ENCODE measurements at places on chromosomes 13 and 19.

DNA sequence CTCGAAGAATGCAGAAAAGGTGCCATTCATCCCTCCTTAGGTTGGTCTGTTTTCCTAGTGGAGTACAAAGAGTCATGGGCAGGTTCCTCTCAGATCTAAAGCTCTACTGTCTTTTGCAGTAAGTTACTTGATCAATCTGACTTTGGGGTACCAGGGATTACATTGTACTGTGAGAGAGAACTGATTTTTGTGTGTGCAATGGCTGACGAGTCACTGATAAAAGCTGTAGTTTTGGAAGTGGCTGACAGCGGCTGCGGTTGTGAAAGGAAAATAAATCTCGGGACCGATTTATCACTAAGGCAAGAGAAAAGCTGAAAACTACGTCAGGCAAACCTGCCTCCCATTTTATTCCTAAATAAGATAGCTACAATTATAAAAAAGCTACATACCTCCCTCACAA lies 26.9 kb downstream of the UTP14C start:
- DNase-seq, result peak; percentile 4

GRCh38 chr19:57053401-57053800 lies 66.4 kb upstream of the USP29 start:
- no peak for DNase-seq

DNA sequence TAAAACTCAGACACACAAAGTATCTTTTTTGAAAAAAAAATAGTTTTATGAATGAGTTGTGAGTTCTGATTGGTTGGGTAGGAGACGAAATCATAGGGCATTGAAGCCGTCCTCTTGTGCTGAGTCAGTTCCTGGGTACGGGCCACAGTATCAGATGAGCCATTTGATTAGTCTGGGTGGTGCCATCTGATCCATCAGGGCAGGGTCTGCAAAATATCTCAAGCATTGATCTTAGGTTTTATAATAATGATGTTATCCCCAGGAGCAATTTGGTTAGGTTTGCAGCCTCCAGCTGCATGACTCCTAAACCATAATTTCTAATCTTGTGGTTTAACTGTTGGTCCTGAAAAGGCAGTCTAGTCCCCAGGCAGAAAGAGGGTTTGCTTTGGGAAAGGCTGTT lies 1310.6 kb downstream of the SLITRK1 start:
- no peak for DNase-seq

GRCh38 chr19:14544977-14545715 lies 15.8 kb downstream of the TECR start:
- DNase-seq, result no peak

GRCh38 chr19:12965017-12965811 lies 4.2 kb upstream of the DAND5 start:
- DNase-seq, result peak; percentile 65

DNA sequence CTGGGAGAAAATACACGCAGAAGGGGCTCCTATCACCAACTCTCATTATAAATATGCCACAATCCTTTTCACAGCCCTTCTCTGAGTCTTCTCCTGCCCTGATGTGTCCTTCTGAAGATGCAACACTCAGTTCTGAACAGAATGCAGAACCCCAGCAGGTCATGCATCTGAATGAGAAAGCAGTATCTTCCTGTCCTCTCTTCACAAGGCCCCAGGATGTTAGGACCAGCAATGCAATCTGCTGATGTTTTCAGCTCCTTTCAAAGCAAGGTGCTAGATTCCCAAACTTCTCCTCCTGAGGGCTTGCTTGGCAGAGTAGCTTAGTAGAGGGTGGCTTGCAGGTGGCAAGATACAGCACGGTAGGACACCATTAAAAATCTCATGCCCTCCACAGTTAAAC lies 22.3 kb upstream of the DOCK9 start:
- no peak for DNase-seq

DNA sequence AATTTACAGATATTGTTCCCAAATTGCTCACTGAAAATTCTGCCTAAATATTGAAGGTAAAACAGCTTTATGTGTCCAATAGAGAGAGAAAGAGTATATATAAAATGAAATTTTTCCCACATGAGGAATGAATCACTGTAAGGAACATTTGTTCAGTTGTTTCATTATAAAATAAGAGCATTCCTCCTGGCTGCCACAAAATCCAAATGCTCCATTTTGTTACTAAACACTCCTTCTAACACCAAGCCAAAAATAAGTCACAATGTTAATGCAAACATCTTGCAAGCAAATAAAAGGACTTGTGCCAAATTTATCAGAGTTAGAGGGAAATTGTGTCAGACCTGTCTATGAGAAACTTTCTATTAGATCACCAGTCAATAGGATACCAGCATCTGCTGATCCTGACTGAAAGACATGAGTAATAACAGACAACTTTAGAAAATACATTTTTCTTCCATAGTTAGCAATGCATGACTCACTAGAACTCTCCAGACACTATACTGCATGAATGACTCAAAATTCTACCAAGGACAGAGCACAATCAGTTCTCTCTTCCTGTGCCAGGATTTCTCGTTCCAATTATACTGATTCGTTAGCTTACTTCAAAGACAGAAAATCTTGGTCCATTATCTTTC lies 83.5 kb upstream of the FNDC3A start:
- peak; percentile 75 for DNase-seq

GRCh38 chr13:88544836-88545235 lies 873.7 kb downstream of the SLITRK5 start:
- no peak for DNase-seq

DNA sequence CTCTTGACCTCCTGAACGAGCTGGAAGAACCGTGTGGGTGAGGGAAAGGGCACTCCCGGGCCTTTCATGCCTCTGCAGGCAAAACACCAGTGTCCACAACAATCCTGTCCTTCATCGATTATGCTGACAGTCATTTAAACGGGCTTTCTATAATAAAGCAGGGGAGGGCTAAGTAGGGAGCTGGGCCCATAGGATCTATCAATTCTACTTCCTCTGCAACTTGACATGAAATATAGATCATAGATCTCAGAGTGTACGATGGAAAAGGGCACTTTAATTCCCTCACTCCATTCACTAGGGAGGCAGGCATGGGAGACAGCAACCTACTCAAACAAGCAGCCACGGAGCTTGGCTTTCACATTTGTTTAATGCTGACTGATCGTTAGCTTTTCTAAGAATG lies 55.8 kb upstream of the WASF3 start:
- no peak for DNase-seq

GRCh38 chr19:28956421-28956820 lies 256.5 kb downstream of the UQCRFS1 start:
- DNase-seq, result no peak

- no peak for DNase-seq
Observed at GRCh38 chr13:31131470-31131961, 30.2 kb downstream of the HSPH1 start.

GRCh38 chr19:40337594-40337993 lies 10.6 kb downstream of the C19orf47 start:
- no peak for DNase-seq

DNA sequence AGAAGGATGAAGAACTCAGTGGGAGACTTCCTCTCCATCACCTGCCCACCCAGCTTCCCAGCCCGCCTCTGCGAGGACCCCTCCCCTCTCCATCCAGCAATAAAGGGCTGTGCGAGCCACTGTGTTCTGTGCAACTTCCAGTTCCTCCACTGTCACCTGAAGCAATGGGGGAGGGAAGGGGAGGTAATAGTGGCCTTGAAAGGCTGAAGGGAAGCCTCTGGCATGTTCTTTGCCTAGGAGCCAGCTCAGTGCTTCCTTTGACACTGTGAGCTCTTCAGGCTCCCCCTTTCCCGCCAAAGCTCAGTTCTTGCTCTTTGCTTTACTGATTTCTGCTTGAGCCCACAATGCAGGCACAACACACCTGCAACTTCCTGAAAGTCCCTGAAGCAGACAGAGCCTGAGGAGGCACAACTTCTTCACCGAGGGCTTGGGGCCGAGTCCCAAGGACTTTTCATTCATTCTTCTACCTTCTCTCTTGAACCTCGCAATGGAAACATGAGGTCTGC lies 73.2 kb upstream of the DOCK9 start:
- no peak for DNase-seq

DNA sequence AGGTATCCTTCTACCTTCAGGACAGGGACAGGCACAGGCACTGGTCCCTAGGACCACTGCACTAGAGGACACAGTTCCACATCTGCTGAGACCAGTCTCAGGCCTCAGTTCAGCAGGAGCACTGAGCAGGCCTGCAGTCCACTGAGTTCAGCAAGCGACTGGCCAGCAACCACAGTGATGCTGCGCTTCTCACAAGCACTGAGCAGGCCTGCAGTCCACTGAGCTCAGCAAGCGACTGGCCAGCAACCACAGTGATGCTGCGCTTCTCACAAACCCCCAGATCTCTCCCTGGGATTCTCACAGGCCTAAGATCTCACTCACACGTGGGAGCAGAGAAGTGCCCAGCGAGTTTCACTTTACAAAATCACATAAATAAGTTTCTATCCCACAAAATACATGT lies 140.6 kb downstream of the IRS2 start:
- no peak for DNase-seq

GRCh38 chr13:43720780-43721397 lies 65.9 kb downstream of the ENOX1 start:
- DNase-seq, result no peak

DNA sequence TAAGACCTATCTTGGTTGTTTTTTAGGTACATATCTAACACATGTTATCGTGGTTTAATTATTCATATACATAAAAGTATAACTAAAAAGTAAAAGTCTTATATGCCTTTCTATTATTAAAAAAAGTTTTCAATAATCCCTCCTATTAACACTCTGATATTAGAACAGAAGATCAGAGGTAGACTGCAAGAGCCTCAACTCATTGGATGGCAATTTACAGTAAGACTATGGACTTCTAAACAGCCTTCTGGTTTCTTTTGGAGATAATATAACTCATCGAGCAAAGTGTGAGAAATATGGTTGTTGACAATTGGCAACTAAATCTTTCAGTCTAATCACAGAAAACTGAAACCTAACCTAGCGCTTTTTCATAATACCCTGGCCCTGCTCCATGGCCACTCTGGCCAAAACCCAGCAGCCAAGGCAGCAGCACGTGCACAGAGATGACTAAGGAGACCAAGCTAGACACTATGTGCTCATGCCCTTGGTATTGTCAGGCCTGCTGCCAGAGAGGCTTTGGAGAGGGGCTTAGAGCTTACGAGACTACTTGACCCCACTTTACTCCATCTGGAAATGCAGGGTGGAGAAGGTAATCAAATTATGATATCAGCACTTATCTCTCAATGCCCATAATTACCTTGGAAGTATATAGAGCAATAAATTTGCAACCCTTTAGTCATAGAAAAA lies 40.6 kb upstream of the EEF1AKMT1 start:
- peak; percentile 94 for DNase-seq

- DNase-seq, result no peak
Observed at GRCh38 chr13:25447396-25447795, 75.6 kb downstream of the ATP8A2 start.

DNA sequence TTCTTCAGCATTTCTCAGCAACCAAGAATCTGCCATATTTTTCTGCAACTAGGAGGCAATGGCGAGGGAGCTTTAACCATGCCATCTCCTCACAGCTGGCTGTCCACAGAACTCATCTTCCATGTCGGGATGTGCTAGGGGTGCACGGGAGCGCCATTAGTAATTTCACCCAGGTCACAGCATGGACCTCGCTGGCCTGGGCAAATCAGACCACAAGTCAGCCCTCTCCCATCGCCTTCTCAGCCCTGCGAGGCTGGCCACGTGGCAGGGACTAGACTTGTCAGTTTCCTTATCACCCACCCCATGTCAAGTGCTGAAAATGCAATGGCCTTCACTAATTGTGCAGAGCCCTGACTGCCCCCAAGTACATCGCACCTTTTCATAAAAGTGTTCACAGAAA lies 15.7 kb downstream of the COL4A1 start:
- no peak for DNase-seq

DNA sequence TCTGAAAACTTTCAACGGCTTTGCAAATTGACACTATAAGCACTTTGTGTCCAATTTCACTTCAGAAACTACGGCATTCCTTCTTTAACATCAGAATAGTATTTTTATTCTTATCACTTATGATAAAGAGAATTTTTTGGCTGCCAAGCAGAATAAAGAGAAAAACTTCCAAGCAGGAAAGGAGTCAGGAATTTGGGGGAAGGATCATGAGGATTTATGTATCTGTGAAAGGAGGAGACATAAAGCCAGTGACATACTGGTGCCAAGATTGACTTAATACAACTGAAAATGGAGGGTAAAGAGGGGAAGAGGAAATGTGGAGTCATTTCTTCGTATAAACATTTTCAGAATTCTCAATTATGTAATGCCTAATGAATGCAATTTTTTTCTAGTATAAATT lies 94.7 kb downstream of the RBM26 start:
- peak; percentile 48 for DNase-seq

DNA sequence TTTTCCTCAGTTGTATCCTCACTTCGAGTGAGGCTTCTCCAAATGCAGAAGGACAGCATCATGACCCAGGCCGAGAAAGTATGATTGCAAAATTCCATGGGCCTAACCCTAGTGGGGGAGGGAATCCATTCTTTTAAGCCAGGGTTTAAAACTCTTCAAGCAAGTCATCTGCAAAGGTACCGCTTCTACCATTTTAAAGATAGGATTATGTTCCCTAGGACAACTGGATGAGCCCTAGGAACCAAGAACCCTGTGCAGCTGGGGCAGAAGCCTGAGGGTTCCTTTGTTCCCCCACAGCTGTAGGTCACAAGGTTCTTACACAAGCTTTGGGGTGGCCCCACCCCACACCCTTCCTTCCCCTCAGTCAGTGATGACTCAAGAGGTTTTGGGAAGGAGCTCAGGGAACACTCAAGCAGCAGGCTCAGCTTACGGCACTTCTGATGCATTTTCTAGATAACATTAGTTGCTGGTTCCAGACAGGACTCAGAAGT lies 13.5 kb downstream of the ARL11 start:
- peak; percentile 96 for DNase-seq

GRCh38 chr19:11626252-11626651 lies 29.0 kb downstream of the ZNF627 start:
- DNase-seq, result no peak

GRCh38 chr13:96730676-96731075 lies 263.6 kb downstream of the OXGR1 start:
- DNase-seq, result no peak

DNA sequence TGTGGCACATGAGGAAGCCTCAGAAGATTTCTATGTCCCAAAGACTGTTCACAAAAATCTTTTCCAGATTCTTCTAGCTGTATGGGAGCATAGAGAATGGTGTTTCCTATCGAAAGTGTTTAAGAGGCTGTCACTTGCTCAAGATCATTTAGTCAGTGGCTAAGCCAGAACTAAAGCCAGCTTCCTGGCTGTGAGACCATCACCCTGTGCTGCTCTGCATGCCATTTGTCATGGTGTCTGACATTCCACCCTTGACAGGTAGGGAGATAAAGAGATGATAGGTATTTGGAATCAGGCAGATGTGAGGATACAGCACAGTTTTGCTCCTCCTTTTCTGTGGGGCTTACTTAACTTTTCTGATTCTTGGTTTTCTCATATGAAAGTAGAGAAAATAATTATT lies 177.3 kb downstream of the DNAJC15 start:
- DNase-seq, result no peak

- no peak for DNase-seq
Observed at GRCh38 chr13:18978447-18978846, 203.2 kb downstream of the TUBA3C start.

DNA sequence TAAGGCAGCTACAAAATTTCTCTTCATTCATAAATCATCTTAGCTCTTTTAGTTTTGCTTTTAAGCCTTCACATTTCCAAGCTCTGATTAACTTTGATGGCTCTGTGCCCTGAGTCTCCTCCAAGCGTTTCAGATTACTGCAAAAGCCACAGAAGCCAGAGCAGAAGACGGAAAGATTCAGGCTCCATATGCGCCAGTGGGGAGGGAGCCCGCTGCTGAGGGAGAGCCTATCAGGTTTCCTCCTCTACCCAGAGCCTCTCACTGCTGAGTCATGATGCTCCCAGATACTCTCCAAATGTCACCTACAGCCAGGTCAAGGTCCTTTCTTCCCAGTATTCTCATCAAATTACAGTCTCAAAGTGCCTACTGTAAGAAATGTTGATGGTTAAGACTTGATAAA lies 193.6 kb downstream of the RAP2A start:
- peak; percentile 87 for DNase-seq

All from fibroblast of the aortic adventitia (primary cell).